ENCODE measurements at places on chromosomes 2 and 18.

DNA sequence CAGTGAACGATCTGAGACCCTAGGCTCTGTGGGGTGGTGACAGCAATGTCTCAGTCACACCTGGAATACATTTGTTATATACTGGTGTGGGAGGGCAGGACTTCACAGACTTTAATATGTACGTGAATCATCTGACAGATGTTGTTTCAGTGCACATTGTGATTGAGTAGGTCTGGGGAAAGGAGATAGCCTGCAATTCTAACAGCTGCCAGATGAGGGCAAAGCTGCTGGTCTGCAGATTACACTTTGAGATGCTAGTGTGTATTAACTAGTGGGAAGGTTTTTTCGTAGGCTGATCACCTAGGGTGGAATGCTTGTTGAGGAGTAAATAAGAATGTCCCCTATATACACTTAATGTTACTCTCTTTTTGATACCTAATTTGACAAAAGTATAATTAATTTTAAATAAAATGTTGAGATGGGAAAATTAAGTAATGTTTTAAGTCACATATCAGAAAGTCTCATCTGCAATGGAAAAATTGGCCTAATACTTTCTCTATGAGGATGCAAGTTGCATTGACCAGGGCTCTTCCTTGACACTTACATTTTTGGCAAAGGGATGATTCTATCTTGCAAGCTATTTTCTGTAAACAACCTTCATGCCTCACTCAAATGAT, 496.9 kb upstream of the HNMT start:
- peak; percentile 46 for DNase-seq

GRCh38 chr2:240688553-240688919, 3.1 kb upstream of the AQP12A start:
- DNase-seq = no peak

- no peak for DNase-seq
These were observed 201.2 kb upstream of the KLHL29 start for GRCh38 chr2:23183733-23184132.

GRCh38 chr2:205066081-205066480, 520.8 kb downstream of the PARD3B start:
- no peak for DNase-seq

- peak; percentile 44 for DNase-seq
These were observed 24.7 kb downstream of the PCBP1 start for GRCh38 chr2:70111752-70112591.

- DNase-seq = no peak
These were observed 100.2 kb downstream of the PID1 start for GRCh38 chr2:229170916-229171315.

DNA sequence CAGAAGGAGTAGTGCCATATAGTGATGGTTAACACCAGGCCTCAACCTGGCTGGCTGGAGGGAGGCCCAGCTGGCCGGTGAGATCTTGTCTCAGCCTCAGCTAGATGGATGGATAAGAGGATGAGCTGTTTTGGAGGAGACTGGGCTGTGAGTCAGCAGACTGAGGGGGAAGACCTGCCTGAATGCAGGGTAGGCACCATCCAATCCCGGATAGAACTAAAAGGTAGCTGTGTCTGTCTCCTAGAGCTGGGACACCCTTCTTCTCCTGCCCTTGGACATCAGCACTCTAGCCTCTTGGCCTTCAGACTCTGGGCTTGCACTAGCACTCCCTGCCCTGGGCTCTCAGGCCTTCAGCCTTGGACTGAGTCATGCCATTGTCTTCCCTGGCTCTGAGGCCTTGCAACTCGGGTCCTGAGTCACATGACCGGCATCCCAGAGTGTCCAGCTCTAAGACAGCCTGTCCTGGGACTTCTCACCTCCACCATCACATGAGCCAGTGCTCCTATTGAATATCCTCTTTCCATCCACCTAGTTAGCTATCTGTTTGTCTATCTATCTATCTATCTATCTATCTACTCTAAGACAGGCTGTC, 131.3 kb downstream of the TPO start:
- DNase-seq = no peak

- peak; percentile 3 for DNase-seq
These were observed 29.6 kb downstream of the SLC25A12 start for GRCh38 chr2:171864357-171864985.
